Hepatic stellate cell (primary cell): ENCODE measurements at places on chromosomes 12 and 14.

GRCh38 chr14:24699052-24699451 lies 65.1 kb upstream of the GZMB start:
- DNase-seq = no peak

- no peak for DNase-seq
Observed at GRCh38 chr14:83314764-83315163, 1781.1 kb upstream of the SEL1L start.

DNA sequence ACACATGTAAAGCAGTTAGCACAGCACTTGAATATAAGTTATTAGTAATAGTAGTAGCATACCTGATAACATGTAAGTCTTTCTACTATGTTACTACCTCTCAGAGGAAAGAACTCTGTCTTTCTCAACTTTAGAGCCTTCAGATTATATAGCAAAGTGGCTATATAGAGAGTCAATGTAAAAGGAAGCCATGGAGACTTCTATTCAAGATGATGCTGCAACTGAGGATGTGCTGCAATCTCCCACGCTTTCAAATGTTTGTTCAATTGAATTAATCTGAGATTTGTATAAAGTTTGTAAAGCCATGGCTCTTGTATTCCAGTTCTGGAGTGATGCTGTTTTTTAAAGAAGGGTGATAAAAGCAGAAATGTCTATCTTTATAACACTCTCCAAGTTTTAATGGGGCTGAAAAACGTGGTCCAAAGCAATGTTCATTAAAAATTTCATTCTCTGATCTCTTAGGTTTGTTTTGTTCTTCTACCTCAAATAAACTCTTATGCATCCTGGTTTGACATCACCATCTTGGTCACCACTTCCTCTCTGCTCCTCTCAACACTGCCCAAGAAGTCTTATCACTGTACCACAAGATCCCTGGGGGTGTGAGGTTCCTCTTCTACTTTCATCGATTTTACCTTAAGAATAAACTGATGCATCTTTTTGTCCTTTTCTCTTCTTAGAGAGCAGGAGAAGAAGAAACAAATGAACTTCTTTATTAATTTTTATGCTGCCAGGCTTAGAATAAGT lies 40.6 kb downstream of the C12orf42 start:
- no peak for DNase-seq

DNA sequence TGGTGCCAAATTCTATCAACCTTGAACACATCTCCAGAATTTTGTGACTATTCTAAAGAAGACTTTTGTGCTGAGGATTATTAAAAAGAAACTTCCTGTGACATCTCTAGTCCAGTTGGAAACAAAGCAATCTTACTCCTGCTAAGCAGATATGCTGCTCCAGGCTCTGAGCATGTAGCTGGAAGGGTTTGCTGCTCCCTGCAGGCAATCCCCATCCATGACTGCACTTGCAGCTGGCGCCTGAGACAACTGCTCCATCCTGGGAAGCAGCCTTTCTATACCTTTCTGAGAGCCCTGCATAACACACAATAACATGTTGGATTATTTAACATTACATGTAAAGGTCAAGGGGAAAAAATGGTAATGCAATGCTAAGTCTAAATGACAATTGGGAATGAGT lies 105.1 kb downstream of the NDUFA12 start:
- peak; percentile 40 for DNase-seq

GRCh38 chr12:42278128-42278510 lies 40.1 kb upstream of the YAF2 start:
- DNase-seq = no peak

DNA sequence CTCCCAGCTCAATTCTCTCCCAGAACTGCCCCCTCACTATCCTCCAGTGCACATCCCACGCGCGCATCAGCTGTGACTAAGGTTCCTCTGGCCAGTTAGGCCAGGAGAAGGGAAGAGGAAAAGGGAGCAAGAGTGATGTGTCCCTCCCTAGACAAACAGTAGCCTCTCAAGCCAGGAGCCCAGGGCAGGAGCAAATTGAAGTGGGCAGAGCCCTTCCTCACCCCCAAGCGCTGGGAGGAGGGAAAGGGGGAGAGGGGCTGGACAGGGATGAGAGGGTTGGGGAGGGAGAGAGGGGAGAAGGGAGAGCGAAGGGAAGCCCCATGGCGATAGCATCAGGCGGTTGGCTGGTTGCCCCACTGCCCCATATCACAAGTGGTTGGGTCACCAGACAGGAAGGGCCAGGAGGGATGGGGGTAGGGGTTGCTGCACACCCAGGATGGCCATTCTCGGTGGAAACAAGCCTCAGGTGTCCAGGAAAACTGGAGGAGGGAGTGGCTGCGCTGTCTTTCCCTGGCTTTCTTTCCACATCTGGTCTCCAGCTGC lies 1.1 kb downstream of the CD63 start:
- no peak for DNase-seq

GRCh38 chr12:109847142-109847735 lies 14.0 kb upstream of the TRPV4 start:
- DNase-seq = no peak

- peak; percentile 31 for DNase-seq
Observed at GRCh38 chr12:93883436-93884154, 206.4 kb downstream of the CRADD start.

- DNase-seq = no peak
Observed at GRCh38 chr12:58172433-58173073, 231.2 kb downstream of the ATP23 start.

- DNase-seq = peak; percentile 21
Observed at GRCh38 chr12:50720085-50720484, 43.8 kb upstream of the ATF1 start.

- no peak for DNase-seq
Observed at GRCh38 chr12:92133795-92134637, 11.6 kb downstream of the BTG1 start.

- no peak for DNase-seq
Observed at GRCh38 chr14:54669721-54670561, 103.0 kb downstream of the SAMD4A start.

DNA sequence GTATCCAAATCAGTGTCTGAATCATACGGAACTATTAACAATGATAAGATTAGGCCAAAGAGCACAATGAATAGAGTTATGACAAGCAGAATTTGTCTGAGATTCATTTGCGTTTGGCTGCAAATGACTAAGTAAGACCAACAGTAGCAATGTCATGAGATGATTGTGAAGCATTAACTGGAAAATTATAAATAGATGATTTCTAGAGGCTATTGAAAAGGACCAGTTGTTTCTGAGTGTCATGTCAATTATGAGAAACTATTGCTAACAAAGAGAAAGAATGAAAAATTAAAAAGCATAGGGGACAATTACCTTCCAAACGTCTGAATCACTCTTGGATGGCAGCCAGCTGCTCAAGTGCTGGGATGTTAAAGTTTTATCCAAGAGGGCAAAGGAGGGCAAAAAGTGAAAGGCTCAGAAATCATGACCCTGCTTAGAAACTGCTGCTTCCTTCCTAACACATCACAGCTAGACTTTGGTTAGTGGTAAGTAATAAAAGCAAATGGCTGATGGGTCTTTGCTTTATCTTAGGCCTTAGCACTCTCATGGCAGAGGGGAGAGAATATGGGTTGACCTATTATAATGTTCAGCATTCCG lies 89.0 kb downstream of the AKAP6 start:
- no peak for DNase-seq

- DNase-seq = no peak
Observed at GRCh38 chr14:68011406-68012028, 191.9 kb downstream of the RAD51B start.

GRCh38 chr14:81416194-81416952 lies 16.2 kb upstream of the STON2 start:
- no peak for DNase-seq

GRCh38 chr14:33127531-33127930 lies 188.9 kb downstream of the NPAS3 start:
- no peak for DNase-seq

GRCh38 chr14:23357261-23357660 lies 4.6 kb upstream of the SLC22A17 start:
- no peak for DNase-seq

GRCh38 chr14:96351986-96352385 lies 11.2 kb downstream of the ATG2B start:
- no peak for DNase-seq

GRCh38 chr14:24847568-24848095 lies 202.3 kb downstream of the STXBP6 start:
- DNase-seq = no peak

GRCh38 chr12:96434107-96434506 lies 33.9 kb upstream of the CDK17 start:
- no peak for DNase-seq

DNA sequence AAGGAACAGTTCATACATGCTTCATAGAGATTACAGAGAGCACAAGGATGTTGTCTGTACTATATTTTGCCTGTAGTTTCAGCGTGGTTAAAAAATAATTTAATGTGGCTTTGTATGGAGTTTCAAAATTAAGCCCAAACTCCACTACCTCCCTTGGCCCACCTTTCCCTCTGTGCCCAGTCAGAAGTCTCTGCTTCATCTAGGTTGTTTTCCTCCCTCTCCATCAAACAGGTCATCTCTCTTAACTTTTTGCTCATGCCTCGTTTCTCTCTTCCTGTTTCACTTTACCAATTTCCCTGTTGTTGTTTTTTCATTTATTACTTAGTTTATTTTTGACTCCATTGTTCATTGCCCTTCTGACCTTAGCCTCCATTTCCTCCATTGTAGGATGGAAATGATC lies 94.9 kb upstream of the NEDD1 start:
- no peak for DNase-seq

DNA sequence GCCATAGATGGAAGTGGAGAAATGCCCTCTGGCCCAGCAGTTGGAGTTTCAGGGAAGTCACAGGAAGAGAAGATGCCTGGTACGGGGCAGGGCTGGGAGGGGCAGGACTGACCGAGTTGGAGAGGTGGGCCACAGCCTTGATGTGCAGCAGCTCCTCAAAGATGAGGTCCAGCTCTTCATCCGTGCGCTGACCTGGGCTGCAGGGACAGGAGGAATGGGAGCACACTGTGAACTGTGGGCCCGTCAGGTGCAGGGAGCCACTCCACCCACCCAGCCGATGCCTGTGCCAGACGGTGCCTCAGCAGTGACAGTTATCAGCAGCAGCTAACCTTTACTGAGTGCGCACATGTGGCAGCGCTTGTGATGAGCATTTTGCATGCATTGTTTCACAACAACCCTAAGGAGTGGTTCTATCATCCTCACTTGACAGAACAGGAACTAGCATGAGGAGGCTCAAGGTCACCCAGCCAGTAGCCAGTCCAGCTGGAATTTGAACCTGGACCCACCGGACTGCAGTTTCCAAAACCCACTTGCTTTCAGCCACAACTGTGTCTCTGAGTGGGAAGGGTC lies 8.4 kb downstream of the RAPGEF3 start:
- DNase-seq = no peak

DNA sequence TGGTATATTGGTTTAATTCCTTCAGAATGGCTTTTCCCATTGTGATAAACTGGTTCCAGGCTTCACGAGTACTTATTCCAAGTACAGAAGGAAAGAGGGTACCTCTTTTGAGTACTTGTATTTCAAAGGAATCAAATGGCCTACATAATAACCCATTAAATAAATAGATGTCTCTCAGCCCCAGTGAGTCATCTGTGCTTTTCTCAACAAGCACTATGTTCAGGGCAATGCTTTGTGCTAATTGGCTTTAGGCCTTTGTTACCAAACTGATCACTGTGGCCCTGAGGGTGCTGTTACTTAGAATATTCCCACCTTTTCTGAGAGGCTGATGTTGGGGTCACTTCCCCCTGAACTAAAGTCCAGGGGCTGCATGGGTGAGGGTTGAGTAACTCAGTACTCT lies 107.1 kb downstream of the LRRK2 start:
- no peak for DNase-seq
